ENCODE measurements at places on chromosomes 6 and 20.

DNA sequence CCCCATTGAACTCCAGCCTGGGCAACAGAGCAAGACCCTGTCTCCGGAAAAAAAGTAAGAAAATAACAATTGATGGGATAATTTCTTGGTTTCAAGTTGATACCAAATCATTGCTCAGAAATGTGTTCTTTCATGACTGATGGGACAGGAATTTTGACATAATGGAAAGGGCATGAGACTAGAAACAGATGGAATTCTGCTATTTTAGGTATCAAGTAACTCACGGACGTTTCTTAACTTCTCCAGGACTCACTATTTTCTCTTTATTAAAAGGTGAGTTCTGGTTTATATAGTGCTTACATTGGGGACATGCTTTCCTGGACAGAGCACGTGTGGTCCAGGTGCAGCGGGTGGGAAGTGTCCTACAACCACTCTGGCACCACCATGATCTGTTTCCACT, 6.0 kb upstream of the DSP start:
- DNase-seq: peak; percentile 85

GRCh38 chr6:95294043-95294442, 283.3 kb upstream of the MANEA start:
- DNase-seq: no peak

DNA sequence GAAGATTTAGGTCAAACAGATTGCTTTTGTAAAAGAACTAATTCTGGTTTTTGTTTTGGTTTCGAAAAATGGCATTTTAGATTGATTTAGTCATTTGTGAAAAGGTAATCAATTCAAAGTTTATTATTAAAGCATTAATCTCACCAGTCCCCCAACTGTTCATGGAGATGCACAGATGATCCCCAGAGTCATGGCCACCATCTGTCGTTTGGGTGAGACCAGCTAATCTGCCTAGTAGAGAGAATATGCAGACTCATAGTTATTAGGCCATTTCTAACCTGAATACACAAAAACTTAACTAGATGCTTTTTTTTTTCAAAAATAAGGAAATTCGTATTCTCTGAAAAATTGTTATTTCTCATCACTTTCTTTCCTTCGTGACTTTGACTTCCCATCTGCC, 58.1 kb downstream of the C6orf58 start:
- DNase-seq: no peak

- peak; percentile 88 for DNase-seq
Observed at GRCh38 chr6:154448448-154449096, 61.9 kb downstream of the CNKSR3 start.

DNA sequence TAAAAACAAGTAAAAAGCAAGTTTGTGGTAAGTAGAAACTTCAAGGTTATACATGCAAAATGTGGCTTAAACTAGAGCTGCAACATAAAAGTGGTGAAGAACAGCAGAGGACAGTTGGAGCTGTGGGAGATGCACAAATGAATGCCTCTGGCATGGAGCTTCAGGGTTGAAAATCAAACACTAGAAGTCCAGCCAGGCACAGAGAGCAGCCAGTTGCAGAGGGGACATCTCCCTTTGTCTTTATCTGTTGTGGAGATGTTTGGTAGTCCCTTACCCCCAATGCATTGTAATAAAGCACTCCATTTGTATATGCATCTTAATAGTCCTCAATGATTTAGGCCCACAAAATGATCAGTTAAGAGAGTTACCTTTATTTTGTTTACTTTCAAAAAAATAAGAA, 73.1 kb upstream of the C20orf144 start:
- no peak for DNase-seq

- DNase-seq: no peak
Observed at GRCh38 chr20:19547547-19547946, 210.5 kb upstream of the RIN2 start.

DNA sequence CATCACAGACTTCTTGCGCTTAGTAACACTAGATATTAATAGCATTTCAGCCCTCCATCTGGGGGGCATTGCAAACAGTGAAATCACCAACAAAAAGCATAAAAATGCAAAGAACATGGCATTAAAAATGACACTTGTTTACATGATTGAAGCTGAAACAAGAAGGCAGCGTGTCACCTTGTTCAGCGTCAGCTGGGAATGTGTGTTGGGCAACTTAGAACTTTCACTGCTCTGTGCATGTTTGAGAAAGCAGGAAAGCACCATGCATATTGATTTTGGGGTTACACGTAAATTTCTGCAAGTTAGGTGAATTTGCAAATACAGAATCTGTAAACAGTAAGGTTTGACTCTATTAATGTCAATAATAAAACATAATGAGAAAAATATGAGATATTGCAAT, 162.9 kb downstream of the SOX4 start:
- DNase-seq: no peak

Data from EH (cell line).